ENCODE measurements at places on chromosomes 6 and 20.
A peak's percentile ranks its signal among the peaks of the same experiment; 100 is the strongest.

DNA sequence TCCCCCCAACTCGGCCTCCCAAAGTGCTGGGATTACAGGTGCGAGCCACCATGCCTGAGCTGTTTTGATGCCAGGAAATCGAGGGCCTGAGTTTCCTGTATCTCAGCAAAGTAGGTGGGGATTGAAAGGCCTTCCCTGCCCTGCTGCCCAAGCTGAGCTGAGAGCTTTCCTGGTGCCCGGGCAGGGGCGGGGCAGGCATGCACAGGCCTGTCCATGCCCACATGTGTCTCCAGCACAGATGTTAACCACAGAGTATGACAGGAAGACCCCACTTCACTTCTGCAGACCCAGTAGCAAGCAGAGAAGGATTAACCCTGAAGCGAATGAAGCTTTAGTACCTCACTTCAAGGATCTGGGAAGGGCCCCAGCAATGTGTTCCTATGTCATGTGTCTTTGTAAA, 66.0 kb downstream of the GPR6 start:
- DNase-seq: no peak

DNA sequence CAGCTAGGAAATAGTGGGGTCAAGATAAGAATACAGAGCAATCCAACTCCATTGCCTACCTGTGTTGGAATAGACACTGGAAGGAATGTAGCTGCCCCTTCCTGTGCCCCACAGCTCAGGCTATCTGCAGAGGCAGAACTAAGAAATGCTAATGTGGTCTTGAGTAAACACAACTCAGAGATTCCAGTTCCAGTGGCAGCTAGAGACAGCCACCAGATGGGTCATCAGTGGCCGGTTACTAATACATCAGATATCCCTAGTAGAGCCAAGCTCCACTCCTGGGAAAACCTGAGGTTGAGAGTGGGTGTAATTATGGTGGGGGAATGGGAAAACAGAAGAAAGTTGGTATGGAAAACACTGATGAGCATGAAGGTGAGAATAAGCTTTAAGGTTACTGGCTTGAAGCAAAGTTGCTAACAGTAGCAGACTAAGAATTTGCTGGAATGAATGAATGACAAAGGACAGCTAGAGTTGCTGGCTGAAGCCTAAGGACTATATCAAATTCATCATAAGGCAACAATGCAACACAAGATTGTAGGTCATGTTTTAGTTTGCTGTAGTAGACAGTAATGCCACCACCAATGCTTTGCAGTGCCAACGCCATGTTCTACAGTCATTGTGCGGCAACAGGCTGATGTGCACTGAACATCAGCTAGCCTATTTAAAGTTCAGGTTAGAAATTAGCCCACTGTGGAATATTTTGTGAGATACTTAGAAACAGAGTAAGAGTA, 28.3 kb upstream of the FAM83C start:
- peak; percentile 47 for DNase-seq

DNA sequence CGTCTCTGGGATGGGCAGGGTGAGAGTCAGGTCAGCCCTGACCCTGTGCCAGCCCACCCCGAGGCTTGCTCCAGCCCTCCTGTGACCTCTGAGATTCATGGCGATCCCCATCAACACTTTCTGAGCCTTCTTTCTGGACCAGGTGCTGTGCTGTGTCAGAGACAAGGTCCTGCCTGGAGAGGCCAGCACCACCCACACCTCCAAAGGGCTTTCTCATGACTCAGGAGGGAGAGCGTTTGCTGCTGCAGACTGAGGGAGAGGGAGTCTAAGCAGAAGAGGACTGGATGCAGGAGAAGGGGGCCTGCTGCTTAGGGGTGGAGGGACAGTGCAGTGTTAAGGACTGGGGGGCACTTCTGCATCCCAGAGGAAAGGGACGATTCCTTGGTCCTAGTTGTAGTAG, 193.5 kb downstream of the LRFN2 start:
- no peak for DNase-seq

DNA sequence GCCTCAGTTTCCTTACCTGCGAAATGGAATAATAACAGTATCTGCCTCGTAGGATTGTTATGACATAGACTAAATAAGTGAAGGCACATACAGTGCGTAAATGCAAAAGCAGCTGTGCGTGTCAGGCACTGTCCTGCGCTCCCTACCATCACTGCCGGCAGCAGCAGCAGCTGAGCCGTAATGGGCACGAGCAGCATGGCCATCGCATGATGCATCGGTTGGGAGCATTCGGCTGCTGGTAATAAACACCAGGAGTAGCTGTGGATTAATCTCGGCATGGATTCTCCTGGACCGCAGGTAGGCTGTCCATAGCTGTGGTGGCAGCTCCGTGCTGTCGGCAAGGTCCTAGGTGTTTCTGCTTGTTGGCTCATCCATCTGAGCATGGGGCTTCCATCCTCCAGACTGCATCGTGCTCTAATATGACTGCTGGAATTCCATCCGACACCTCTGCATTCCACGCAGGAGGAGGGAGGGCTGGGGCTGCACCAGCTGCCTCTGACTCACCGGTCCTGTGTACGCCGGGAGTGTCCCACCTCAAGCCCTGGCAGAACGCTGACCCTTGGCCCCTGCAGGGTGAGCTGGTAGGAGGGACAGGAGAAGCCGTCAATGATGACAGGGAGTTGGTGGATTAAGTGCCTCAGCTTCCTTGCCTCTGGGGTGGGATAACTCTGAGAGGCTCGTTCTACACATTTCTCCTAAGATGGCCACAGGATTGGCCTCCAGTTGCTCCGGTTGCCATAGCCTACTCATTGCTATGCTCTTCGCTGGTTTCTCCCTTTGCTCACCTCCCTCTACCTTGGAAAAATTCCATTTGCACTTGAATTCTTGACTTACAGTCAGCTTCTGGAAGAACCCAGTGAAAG, 100.9 kb upstream of the PMEPA1 start:
- DNase-seq: no peak

DNA sequence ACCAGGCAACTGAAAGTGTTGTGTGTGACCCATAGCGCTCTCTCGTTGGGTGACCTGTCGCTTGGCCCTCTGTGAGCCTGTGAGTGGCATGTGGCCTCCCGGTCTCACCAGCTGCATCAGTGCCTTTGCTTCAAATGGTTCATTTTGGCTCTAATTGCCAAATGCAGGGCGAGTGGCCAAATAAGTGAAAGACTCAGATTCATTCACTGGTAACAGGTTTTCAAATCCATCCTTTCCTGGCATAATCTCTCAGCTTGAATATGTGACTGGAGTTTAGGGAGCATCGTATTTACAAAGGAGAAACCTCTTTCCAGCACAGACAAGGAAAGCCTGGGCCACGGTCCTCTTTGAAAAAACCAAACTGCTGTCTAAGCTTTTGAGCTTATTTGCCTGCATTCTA, 321.6 kb upstream of the QKI start:
- DNase-seq: no peak

GRCh38 chr6:25821341-25821740, 10.5 kb downstream of the SLC17A1 start:
- DNase-seq: no peak

GRCh38 chr6:241336-241865, 50.9 kb upstream of the DUSP22 start:
- DNase-seq: no peak

DNA sequence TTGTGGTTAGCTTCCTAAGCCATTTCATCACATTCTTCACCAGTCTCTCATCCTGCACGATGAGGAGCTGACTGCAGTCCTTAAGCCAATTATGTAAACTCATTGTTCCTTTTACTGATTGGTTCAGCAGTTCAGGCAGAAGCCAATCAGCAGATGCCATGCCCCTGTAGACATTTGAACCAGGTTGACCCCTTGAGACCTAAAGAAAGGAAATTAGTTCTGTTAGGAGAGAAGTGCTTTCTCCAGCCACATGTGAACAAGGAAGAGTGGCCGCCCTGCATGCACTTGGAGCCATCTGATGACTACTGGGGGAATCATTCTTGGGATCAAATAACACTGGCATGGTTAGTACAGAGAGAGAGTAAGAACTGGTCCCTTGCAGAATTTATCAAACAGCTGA, 535.2 kb upstream of the ID4 start:
- DNase-seq: no peak

GRCh38 chr20:44552050-44552449, 30.2 kb upstream of the SERINC3 start:
- no peak for DNase-seq

DNA sequence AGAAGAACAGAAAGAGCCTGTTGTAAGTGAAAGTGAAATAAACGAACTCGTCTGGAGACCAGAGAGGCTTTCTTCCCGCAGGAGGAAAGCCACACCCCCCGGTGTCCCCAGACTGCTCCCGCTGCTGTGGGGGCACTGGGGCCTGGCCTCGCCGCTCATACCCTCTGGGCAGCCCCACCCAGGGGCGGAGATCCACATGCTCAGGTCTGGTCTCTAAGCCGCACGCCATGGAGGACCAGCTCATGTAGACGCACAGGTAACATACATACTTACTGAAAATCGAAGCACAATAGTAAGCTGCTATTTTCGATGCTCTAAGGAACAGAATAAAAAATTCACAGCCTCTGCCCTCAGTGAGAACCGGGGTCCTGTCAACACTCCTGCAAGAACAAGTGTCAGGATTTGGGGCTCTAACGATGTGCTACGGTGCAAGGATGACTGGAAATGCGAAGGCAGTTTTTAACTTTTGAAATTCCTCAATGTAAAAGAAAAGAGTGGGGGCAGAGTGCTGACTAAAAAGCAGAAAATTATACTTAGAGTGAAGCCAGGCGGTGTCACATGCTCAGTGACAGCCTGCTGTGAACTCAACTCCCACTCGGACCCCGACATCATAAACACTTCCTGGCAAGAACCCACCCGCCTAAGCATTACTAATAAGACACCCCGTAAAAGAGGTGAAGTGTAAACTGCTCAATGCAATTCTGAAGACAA, 110.5 kb downstream of the IRF4 start:
- DNase-seq: no peak

- peak; percentile 33 for DNase-seq
These were observed 41.4 kb downstream of the CBFA2T2 start for GRCh38 chr20:33531047-33531877.

GRCh38 chr20:48457193-48458002, 370.4 kb downstream of the PREX1 start:
- DNase-seq: no peak

DNA sequence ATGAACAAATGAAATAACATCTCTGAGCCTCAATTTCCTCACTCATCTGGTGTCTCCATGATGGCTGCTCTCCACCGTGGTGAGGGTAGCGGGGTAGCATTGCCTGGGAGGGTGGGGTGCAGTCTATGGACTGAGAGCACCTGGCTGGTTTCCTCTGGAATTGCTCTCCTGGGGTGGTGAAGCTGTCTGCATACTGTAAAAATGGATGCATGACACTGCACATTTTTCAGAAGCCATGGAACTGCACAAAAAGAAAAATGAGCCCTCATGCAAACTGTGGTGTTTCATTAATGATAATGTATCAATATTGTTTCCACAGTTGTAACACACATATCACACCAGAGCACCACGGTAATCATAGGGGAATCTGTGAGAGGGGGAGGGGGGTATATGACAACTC, 12.1 kb upstream of the ITPR3 start:
- no peak for DNase-seq

GRCh38 chr6:167469672-167470071, 144.8 kb downstream of the TTLL2 start:
- DNase-seq: no peak

Data from fibroblast of pulmonary artery (primary cell).